ENCODE measurements at places on chromosomes 4 and X. TPM values are rescaled to one million over a fixed set of nuclear protein-coding genes. Genes with fewer than 3 reads are reported as not detected.

DNA sequence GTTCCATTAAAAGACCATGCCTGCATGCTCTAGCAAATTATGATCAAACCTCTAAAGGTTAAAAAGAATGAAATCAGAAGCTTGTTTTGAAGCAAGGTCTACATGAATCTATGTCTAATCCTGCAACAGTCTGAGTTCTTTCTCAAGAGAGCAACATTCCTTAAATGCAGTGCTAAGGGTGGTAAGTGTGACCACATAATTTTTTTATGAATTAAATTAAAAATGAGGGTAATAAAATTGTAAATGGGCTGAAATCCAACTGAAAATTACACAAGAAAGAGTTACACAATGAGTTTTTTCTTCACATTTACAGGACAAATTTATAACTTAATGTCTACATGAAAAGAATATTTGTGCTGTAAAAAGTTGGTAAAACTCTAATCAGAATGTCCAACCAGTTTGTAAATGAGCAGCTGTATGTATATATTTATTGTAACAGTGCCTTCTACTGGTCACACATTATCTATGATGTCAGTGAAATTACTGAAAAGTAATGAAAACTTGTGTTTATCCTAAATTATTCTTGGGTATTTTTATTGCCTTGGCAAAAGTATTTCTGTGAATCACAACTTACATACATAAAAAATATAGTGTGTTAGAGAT is 336.3 kb upstream of the PITX2 start:
- no peak overlapping the region for H3K4me3 ChIP-seq
- H3K27me3 ChIP-seq = no peaks in the 10 kb centered on the region
- H3K4me1 ChIP-seq = no peaks in the 10 kb centered on the region
- no peak overlapping the region for H3K27ac ChIP-seq

DNA sequence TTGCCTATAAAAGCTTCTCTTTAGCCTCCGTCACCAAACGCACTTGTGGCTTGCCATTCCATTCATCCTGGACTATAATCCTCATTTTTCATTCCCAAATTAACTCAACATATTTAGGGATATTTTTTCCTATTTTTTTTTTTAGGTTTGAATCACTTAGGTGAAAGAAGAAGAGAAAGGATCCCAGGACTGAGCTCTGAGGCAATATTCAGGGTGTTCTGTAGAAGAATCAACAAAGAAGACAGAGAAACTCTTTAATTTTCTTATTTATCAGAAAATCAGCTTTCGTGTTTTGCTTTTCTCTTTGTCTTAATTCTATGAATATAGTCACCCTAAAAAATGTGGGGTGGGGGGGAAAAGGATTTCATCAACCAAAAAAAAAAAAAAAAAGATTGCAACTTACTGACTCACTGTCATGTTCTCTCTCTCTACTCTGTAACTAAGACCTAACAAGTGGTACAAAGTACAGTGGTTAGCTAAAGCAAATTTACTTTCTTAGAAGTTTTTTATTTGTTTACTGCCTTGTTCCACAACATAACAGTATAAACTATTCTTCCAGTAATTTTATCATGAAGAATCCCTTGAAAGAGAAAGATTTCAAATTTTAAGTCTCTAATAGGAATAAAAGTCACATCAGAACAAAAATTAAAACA is 272.0 kb downstream of the DHX15 start:
- no peaks in the 10 kb centered on the region for H3K4me1 ChIP-seq
- H3K27ac ChIP-seq = no peak overlapping the region
- no peaks in the 10 kb centered on the region for H3K27me3 ChIP-seq
- H3K4me3 ChIP-seq = no peak overlapping the region
- no peak for DNase-seq
- H3K36me3 ChIP-seq = no peaks in the 10 kb centered on the region

Gene ANKRD37
- total RNA-seq = 8.3 TPM

- H3K4me1 ChIP-seq = peaks cover 6% of the 10 kb centered on the region
- DNase-seq = no peak
- H3K36me3 ChIP-seq = no peaks in the 10 kb centered on the region
- no peak overlapping the region for H3K27ac ChIP-seq
Observed at GRCh38 chr4:153008578-153009199, 72.6 kb downstream of the FHDC1 start.

DNA sequence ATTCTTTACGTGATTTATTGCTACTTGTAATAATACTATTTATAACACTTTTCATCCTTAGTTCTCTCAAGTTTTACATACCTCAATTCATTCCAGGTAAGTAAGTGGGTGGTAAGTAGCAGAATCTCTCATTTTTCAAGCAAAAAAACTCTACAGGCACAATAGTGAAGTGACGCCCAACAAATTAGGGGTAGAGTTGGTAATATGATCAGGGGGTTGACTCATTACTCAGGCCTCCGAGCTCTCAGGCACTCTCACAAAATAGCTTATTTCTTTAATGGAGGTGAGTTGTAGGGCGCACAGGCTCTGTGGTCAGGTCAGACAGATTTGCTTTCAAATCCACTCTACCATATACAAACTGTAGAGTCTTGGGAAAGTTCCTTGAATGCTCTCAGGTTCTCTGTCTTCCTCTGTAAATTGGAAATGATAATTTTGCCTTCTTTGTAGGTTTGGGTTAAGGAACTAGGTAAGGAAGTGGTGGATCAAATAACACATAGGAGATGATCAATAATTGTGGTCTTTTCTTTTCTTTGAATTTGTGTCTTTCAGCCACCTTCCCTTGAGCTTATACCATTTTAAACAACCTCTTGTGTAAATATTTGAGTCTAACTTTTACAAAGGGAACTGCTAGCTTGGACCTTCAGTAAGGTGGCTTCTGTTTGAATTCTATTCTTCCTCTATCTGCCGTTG is 134.9 kb upstream of the LEF1 start:
- no peak overlapping the region for H3K27ac ChIP-seq
- DNase-seq = no peak
- H3K27me3 ChIP-seq = no peaks in the 10 kb centered on the region

DNA sequence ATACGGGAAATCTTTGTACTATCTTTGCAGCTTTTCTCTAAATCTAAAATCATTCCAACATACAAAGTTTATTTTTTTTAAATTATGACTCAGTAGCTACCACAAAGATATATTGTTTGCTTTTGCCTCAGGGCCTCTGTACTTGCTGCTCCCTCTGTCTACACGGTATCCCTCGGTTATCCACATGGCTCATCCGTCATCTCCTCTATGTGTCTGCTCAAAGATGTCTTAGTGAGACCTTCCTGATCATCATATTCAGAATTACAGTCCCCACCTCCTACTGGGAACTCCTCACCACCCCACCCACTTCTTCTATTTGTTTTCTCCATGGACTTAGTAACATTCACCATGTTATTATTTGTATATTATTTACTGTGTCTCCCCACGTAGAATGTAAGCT is 107.8 kb downstream of the PARM1 start:
- H3K4me3 ChIP-seq = no peak overlapping the region
- DNase-seq = no peak
- no peaks in the 10 kb centered on the region for H3K4me1 ChIP-seq
- no peaks in the 10 kb centered on the region for H3K27me3 ChIP-seq
- H3K36me3 ChIP-seq = no peaks in the 10 kb centered on the region

DNA sequence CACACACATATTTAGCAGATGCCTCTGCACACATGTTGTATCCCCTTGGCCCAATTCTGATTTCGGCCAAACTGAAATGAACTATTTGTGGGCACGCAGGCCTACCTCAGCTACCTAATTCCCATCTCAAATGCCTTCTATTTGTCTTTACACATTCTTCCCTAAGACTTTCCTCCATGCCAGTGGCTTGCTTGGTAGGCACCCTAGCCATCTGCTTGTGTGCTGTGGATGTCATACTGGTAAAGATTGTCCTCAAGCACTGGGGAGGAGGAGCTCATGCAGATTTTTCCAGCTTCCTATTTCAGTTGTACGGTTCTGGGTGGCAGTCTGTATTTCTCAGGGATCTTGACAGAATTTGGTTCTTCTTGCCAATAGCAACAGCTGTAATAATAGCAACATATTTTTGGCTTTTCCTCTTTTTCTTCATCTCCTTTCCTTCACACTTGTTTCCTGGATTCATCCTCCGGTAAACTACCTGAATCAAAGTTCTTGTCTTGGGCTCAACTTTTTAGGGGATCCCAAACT is 514.3 kb downstream of the ADGRL3 start:
- no peak for DNase-seq
- H3K27me3 ChIP-seq = no peaks in the 10 kb centered on the region
- H3K4me1 ChIP-seq = no peaks in the 10 kb centered on the region
- no peaks in the 10 kb centered on the region for H3K36me3 ChIP-seq
- H3K4me3 ChIP-seq = no peak overlapping the region

Gene RASGEF1B
- total RNA-seq = 0.42 TPM

GRCh38 chr4:146146918-146147317 is 28.6 kb upstream of the LSM6 start:
- no peaks in the 10 kb centered on the region for H3K4me1 ChIP-seq
- H3K4me3 ChIP-seq = no peak overlapping the region
- no peak overlapping the region for H3K27ac ChIP-seq
- no peaks in the 10 kb centered on the region for H3K27me3 ChIP-seq
- DNase-seq = no peak
- no peaks in the 10 kb centered on the region for H3K36me3 ChIP-seq

DNA sequence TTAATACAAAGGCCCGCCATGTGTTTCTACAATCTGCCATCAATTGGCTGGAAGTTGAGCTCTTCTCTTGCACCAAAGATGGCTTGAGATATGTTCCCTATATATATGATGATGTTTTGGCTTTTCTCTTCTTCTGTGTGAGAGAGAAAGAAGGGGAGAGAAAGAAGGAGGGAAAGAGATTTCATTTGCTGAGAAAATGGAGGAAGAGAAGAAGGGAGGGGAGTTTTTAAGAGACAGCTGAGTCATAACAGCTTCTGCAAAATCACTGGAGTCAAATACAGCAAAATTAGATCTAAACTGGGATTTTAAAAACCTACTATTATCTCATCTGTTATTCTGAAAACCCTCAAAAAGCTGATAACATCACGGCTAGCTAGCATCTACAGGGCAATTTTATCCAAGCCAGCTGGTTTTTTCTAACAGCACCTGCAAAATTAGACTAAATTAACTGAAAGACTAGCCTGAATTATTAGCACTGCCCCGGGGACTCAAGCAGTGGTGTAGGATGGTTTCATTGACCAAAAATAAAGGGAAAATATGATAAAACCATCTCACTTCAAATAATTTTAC is 647.6 kb upstream of the ACTRT1 start:
- no peaks in the 10 kb centered on the region for H3K4me1 ChIP-seq
- DNase-seq = no peak
- no peak overlapping the region for H3K27ac ChIP-seq
- H3K27me3 ChIP-seq = no peaks in the 10 kb centered on the region

DNA sequence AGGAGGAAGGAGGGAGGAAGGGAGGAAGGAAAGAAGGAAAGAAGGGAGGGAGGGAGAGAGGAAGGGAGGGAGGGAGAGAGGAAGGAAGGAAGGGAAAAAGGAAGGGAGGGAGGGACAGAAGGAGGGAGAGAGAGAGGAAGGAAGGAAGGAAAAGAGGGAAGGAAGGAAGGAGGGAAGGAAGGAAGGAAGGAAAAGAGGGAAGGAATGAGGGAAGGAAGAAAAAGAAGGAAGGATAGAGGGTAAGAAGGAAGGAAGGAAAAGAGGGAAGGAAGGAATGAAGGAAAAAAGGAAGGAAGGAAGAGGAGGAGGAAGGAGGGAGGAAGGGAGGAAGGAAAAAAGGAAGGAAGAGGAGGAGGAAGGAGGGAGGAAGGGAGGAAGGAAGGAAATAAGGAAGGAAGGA is 796.8 kb downstream of the ARAP2 start:
- H3K27me3 ChIP-seq = no peaks in the 10 kb centered on the region
- no peak overlapping the region for H3K27ac ChIP-seq
- no peak for DNase-seq
- no peaks in the 10 kb centered on the region for H3K36me3 ChIP-seq

- no peak overlapping the region for H3K4me3 ChIP-seq
- H3K36me3 ChIP-seq = no peaks in the 10 kb centered on the region
- H3K4me1 ChIP-seq = no peaks in the 10 kb centered on the region
- no peak for DNase-seq
- H3K27ac ChIP-seq = no peak overlapping the region
- H3K27me3 ChIP-seq = no peaks in the 10 kb centered on the region
Observed at GRCh38 chr4:93384887-93385286, 443.7 kb upstream of the ATOH1 start.

Gene CT83
- total RNA-seq = not detected

Gene GPM6B
- not detected for total RNA-seq

DNA sequence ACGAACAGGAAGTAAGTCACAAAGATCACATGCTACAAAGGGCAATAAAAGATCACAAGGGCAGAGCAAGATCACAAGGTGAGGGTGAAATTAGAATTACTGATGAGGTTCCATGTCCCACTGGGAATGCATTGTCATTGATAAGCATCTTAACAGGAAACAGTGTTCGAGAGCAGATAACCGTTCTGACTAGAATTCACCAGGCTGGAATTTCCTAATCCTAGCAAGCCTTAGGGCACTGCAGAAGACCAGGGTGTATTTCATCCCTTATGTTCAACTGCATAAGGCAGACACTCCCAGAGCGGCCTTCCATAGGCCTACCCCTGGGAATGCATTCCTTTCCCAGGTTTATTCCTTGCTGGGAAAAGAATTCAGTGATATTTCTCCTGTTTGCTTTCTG is 980.6 kb upstream of the LCORL start:
- no peaks in the 10 kb centered on the region for H3K27me3 ChIP-seq
- no peaks in the 10 kb centered on the region for H3K36me3 ChIP-seq
- no peaks in the 10 kb centered on the region for H3K4me1 ChIP-seq
- H3K4me3 ChIP-seq = no peak overlapping the region

GRCh38 chr4:157980158-157980557 is 192.7 kb downstream of the GASK1B start:
- H3K36me3 ChIP-seq = no peaks in the 10 kb centered on the region
- no peak for DNase-seq
- no peaks in the 10 kb centered on the region for H3K27me3 ChIP-seq
- no peak overlapping the region for H3K27ac ChIP-seq
- H3K4me3 ChIP-seq = no peak overlapping the region

- no peaks in the 10 kb centered on the region for H3K27me3 ChIP-seq
- no peaks in the 10 kb centered on the region for H3K36me3 ChIP-seq
- H3K4me1 ChIP-seq = no peaks in the 10 kb centered on the region
- no peak overlapping the region for H3K4me3 ChIP-seq
Observed at GRCh38 chr4:46372878-46373277, 17.1 kb downstream of the GABRA2 start.

Gene PDZD4
- total RNA-seq = not detected

GRCh38 chrX:7908821-7909220 is 18.4 kb downstream of the PNPLA4 start:
- H3K27me3 ChIP-seq = no peaks in the 10 kb centered on the region
- no peak overlapping the region for H3K27ac ChIP-seq
- DNase-seq = no peak
- H3K4me1 ChIP-seq = no peaks in the 10 kb centered on the region
- no peak overlapping the region for H3K4me3 ChIP-seq
- H3K36me3 ChIP-seq = no peaks in the 10 kb centered on the region

Gene GPRIN3
- 0.02 TPM for total RNA-seq

Gene DMRTC1
- total RNA-seq = not detected

Gene FGFBP2
- total RNA-seq = not detected

Measured in K562 (cell line).